Islet precursor cell (in vitro differentiated cells): ENCODE measurements at places on chromosomes 13 and 19.

DNA sequence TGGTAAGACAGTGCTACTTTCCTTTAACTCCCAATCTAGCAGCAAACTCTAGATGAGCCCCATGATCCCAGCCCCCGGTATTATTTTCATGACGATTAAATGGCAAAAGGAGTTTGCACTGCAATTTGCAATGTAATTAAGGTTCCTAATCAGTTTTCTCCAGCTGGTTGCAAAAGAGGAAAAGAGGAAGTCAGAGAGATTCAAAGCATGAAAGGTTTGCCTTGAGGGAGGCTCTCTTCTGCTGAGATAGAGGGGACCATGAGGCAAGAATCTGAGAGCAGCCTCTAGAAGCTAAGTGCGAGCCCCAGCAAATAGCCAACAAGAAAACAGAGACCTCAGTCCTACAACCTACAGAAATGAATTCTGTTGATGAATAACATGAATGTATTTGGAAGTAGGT lies 527.1 kb downstream of the UQCRFS1 start:
- DNase-seq, result no peak

- no peak for DNase-seq
These were observed 9.8 kb downstream of the IRF3 start for GRCh38 chr19:49655570-49656455.

- no peak for DNase-seq
These were observed 12.6 kb upstream of the ZNF792 start for GRCh38 chr19:34976611-34977010.

DNA sequence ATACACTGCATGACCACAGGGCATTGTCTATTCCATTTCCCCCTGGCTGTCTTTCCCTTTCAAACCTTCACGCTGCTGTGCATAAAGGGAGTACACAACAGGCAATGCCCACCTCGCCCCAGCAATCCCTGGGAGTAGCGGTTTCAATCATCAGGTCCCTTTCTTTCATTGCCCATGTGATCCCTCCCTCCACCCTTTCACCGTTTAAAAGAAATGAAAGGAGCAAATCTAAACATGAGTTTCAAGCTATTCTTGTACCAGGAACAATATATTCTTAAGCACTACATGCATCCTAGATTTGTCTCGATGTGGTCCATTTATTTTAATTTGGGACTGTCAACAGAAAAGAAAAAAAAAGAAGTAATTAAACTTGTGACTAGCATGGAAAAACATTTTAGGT lies 123.4 kb upstream of the ARGLU1 start:
- DNase-seq, result no peak

- peak; percentile 54 for DNase-seq
These were observed 91.3 kb downstream of the STK24 start for GRCh38 chr13:98485561-98485960.

- DNase-seq, result peak; percentile 90
These were observed 493 bp upstream of the PDE4A start for GRCh38 chr19:10419646-10420443.

- no peak for DNase-seq
These were observed 6.1 kb downstream of the SOX21 start for GRCh38 chr13:94706101-94706842.

- no peak for DNase-seq
These were observed 178.8 kb upstream of the KL start for GRCh38 chr13:32837307-32837972.

DNA sequence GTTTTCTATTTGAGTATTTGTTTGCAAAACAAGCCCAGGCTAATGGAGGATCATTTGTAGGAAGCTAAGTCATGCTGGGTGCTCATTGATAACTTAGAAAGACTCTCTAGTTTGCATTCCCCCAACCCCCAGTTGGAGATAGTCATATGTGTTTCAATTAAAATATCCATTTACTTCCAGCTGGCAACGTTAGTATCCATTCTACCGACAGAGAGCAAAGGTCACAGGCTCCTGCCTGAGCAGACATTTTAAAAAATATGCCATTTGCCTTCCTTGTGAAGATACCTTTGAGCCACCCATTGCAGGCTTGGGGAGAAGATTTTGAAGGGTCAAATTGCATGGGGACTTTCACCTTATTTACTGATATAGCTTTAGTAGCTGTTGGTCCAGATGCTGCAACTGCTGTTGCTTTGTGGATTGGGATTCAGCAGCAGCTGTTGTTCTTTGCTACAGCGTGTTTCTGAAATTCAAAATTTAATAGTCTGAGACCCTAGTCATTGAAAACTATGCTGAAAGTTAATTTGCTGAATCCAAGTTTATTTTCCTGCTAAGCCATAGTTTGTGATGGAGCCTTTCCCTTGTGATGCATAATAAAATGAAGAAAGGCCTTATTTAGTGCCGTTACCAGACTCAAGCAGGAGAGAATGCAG lies 335.1 kb downstream of the GPC6 start:
- no peak for DNase-seq

DNA sequence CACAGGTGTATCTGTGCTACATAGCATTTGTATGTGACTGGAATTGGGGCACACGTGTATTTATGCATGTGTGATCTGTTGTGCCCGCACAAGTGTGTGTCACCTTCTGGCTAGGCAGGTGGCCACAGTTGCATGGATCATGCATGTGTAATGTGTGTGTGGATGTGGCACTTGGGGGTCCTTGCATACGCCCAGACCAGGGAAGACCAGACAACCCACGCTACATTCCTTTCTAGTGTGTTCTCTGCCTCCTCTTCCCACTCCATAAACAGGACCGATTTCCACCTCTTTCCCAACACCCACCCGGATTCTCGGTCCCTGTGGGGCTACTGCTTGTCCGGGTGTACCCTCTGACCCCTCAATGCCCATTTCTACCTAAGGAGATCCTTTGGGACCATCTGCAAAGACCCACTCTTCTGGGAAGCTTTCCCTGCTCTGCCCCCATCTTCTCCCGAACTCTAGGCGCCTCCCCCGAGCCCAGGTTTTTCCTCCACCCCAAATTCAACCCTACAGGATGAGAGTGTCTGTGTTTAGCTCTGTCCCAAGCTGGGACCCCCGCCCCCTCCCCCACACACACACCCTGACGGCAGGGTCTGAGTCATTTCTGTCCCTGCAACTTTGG lies 12.3 kb downstream of the STAP2 start:
- no peak for DNase-seq

DNA sequence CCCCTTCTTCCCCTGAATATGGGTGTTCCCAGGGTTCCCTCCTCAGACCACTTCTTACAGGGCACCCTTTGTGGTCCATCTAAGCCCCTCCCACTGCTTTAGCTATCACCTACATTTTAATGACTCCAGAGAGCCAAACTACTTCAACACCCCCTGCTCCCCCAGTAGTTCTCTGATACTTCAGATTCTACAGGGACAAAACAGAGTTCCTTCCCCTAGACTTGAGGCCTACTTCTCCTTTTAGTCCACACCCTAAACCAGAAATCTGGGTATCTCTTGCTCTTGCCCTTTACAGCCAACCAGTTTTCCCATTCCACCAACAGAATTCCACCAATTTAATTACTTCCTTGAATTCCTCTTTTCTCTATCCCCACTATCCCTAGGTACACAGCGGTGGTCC lies 107.2 kb downstream of the KCNRG start:
- no peak for DNase-seq

DNA sequence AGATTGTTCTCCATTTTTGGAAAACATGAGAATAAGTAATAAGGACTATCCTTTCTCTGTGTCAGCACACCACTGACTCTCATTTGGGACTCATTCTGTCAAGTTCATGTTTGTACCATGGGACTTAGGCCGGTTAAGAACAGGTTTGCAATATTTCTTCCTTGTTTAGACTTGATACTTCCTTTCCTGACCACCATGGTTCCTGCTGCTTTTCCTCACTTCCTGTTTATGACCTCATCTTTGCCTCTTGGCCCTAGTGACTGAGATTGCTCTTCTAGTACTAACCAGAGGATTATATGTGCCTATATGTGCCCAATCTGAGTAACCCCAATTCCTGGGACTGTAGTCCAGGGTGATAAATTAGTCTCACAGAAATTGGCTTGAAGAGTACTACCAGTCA lies 32.5 kb upstream of the NDFIP2 start:
- no peak for DNase-seq

GRCh38 chr19:56309511-56310185 lies 5.0 kb downstream of the ZSCAN5A start:
- DNase-seq, result peak; percentile 79

DNA sequence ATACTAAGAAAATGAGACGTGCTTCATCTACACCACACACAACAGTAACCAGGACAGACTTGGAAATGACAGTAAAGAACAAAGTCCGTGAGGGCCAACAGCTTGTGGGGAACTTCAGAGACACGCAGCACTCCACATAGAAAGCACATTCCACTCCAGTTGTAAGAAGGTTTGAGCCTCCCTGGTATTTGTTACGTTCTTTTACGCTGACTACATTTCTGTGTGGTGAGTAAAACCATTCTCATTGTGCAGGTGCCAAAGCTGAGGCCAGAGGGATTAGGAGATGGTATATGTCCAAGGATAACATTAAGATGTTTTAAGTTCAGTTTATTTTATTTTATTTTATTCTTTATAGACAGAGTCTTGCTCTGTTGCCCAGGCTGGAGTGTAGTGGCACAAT lies 1189.9 kb downstream of the UQCRFS1 start:
- DNase-seq, result no peak

GRCh38 chr13:93740334-93740733 lies 513.7 kb downstream of the GPC6 start:
- no peak for DNase-seq

DNA sequence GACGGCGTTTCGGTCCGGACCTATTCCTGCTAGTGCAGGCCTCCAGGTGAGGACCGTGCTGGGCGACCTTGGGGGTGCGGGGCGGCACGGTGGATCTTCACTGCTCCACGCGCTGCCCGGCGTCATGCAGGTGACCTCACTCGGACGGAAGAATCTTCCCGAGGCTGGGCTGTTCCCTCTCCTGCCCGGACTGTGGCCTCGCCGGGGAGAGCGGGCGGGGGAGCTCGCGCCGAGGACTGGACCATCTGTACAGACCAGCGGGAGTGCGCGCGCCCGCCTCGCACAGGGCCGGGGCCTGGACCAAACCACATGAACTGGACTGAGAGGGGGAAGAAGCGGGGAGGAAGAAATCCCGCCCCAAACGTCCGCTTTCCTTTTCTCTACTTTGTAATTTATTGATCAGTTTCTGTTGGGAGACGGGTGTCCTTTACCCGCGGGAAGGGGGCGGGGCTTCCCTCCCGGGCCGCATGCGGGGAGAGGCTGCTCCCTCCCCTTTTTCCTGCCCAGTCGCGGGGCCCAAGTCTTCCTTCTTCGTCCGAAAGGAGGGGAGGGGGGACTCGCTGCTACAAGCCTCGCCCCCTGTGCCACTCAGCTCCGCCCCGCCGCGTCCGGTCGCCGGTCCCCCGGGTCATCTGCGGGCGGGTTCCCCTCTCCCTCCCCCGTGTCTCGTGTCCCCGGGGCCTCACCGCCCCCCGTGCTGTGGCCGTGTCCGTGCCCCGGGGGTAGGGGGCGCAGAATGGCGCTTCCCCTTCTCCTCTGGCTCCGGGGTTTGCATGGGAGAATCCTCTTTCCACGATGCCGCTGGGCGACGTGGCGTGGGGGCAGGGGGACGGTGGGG lies 4.9 kb downstream of the HRC start:
- peak; percentile 94 for DNase-seq

DNA sequence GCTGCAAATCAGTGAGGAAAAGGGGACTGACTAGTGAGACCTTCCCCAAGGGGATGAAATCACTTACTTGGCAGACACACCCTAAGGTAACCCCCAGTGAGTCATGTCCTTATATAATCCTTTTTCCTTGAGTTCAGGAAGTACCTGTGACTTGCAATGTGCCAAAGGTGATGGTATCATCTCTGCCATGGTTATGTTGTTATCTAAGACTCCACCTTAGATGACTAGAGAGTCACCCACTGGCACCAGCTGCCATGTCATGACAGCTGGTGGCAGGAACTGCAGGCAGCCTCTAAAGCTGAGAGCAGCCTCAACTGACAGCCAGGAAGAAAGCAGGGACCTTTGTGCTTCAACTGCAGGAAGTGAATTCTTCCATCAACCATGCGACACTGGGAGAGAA lies 12.5 kb downstream of the PBX4 start:
- no peak for DNase-seq

- DNase-seq, result no peak
These were observed 5.7 kb upstream of the SERPINE3 start for GRCh38 chr13:51333826-51334225.

GRCh38 chr13:47555235-47555634 lies 445.8 kb downstream of the SUCLA2 start:
- DNase-seq, result no peak

DNA sequence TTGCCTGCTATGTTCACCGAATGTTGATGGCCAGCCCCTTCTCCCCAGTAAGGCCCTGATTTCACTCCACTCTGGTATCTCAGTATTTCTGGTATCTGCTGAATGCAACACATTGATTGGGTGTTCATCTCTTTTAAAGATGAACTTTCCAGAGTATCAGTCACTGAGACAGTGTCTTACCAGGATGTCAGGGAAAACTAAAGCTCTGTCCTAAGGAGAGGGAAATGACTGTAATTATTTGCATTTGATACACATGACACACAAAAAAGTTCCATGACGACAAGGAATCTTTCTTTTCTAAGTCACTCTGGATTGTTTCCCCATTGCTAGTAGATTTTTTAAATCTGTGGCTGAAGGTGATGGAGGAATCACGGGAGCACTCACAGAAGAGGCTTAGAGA lies 2.2 kb downstream of the GPC5 start:
- DNase-seq, result no peak

DNA sequence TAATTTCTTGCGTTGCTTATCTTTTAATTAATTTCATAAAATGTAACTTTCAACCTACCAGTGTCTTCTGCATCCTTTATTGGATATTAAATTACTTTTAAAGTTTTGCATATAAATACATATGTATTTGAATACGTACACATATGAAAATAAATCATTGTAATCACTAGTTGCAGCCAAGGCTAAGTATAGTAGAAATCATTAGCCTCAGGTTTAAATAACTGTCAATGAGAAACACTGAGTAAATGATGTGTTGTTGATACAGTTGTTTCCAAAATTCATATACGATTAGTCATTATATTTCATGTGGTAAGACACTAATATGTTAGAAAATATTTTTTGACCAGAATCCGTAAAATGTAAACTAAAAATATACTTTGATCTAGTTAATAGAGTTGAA lies 1267.1 kb upstream of the PCDH20 start:
- DNase-seq, result no peak

- no peak for DNase-seq
These were observed 591.4 kb downstream of the FGF9 start for GRCh38 chr13:22262001-22262885.

DNA sequence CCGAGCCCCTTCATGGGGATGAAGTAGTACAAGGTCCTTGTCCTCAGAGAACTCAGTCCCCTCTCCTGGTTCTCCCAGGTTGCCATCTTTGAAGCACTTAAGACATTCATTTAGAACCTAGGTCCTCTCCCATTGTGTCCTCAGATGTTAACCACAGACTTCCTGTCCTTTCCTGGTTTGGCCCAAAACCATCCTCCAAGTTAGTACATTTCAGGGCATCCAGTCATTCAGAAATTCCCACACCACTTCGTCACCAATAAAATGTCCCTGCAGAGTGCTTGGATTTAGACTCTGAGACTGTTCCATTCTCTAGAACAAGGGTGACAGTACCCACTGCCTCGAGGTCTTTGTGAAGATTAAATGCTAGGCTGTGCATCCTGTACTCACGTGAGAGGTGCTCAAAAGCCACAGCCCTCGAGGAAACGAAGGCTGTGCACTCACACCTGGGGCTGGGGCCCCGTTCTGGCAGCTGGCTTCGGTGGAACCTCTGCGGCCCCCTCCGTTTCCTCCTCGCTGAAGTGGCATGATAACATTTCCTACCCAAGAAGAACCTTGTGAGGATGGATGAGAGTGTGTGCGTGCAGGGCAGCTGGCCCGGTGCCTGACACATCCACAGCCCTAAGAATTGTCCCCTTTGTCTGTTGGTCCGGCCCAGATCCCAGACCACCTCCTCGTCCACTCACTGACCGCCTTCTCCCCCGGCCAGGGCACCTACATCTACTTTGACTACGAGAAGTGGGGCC lies 4.7 kb downstream of the LENG1 start:
- DNase-seq, result no peak
